ENCODE measurements at places on chromosomes 3 and 15.

DNA sequence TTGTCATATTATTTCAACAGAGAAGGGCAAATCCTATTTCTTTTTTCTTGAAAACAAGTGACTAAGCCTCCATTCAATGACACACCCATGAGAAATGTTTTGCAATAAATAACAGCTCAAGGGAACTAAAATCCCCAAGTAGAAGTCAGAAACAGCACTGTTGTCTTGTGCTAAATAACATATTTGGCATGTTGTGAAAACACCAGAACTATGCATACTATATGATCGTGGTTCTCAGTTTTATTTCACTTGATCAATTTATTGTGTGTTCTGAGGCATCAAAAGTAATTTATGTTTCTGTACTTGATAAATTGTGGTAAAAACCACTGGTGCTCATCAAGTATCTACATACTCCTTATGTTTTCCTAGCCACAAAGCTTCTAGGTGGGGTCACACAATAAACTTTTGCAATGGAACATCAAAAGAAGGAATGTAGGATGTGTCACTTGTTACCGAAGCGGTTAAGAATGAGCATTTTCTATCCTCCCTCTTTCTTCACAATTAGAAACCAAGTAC lies 691.7 kb upstream of the CBLB start:
- no peak for DNase-seq

- no peak for DNase-seq
Measured at GRCh38 chr15:79060175-79060574, 30.4 kb downstream of the RASGRF1 start.

DNA sequence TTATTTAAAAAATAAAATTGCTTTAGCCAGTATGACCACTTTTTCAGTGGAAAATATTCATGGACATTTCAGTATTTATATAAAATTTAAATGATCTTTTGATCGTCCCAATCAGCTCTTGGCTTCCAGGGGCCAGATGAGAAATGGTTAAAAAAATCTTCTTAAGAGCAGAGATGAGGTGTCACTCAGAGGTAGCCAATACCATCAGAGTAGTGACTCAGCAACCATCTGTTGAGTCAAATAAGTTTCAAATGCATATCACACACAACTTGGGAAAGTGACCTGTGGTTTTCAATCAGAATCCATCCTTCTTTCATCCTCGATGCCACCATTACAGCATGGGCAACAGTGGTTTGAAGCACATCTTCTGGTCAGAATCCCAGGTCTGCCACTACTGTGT lies 958.8 kb upstream of the NR2F2 start:
- no peak for DNase-seq

GRCh38 chr3:156218353-156218744 lies 98.0 kb downstream of the KCNAB1 start:
- DNase-seq = no peak

DNA sequence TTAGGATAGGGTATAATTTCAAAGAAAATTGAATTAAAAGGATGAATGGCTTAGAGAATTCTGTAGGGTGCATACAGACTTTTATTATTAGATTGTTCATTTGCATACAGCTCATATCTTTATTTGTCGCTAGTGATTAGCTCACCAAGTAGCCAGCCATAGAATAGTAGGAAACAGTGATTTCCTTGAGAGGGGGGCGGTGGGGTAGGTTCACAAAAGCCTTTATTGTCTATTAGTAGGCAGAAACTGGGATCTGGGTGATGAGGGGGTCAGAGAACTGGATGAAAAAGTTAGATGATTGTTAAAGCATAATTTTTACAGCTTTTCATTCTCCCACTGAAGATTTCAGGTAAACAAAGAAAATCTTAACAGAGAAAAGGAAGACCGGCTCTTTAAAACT lies 77.6 kb upstream of the RAP2B start:
- no peak for DNase-seq

DNA sequence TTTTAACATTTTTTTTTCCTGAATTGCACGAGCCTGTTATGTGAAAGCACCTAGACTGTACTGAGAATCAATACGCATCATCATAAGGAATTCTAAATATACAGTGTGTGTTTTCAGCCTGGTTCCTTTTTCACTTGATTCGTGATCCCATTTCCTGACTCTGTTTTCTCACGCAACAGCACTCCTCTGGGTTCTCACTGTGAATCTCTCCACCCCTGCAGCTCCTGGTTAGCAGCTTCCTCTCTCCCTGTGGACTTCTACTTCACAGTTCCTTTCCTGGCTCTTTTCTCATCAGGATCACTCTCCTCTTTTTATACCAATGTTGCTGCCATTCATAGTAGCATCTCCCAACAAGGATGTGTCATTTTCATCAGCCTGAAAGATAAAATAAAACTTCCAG lies 297.2 kb downstream of the CADM2 start:
- DNase-seq = no peak

DNA sequence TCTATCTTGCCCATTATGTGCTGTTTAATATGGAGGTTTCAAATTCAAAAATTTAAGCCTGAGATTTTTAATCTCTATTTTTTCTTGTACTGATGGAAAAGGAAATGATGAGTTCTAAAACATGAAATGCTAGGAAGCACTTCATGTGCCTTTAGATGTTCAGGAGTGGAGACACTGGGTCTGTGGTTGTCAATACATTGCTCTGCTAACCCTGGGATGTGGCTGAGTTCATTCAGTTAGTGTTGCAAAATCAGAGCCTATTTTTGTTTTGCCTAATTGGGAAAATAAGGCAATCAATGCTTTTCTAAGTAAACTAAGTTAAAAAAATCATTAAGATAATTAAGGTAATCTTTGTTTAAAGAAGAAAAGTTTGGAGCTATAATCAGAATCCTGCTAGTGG lies 83.1 kb downstream of the DIPK2A start:
- DNase-seq = no peak

Data from ecto neural progenitor cell (in vitro differentiated cells).